ENCODE measurements at places on chromosomes 12 and 14.

DNA sequence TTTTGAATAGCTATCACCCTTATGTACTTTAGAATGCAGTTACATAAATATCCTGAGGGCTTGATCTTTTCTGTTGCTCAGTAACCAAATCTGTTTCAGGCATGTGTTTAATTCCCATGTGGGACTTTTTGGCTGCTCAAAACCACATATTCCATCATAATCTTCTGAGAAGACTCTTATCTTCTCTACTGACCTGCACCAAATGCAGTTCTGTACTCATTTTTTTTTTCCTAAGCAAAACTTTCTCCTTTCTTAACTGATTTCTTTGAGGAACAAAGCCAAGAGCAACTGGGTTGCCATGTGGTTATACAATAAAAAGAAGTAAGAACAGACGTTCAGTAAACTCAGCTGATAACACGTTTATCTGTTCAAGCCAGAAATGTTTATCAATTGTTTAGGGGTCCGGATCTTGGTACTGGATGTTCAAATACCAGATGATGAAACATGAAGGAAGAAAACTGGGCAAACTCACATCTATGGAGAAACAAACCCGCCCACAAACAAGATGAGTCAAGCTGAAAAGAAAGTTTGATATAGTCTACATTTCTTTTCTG, 50.1 kb downstream of the TMEM132C start:
- DNase-seq, result no peak

- DNase-seq, result no peak
Observed at GRCh38 chr12:645563-646071, 17.6 kb downstream of the NINJ2 start.

- DNase-seq, result no peak
Observed at GRCh38 chr14:32727832-32728231, 210.8 kb upstream of the NPAS3 start.

DNA sequence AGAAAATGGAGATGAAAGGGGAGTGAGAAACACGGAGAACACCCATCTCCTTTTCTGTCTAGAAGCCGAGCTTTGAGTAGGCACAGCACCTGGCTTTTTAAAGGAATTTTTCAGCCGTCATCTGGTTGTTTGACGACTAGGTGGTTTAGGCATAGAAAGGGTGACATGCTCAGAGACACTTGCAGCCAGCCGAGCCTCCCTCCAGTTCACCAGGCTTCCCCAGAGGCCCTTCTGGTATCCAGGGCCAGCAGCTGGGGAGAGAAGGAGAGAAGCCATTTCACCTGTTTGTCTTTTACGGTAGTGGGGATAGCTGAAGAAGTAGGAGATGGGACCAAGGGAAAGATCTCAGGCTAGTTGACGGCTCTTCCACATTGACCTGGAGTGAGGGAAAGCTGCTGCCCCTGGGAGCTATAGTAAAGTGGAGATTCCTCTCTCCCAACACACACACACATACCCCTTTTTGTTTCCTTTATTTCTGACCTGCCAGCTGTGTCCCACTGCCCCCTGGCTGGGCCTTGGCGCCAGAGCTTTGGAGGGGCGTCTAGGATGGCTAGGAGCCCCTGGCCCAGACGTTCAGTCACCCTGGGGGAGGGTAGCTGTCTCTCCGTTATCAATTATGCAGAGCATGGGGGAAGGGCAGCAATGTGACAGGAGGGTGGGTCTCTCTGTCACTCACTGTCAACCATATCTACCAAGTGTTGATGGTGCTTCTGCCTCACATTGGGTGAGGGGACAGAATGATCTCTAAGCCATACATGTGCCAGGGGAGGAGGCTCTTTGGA, 5.5 kb downstream of the MAP3K12 start:
- DNase-seq, result no peak

- no peak for DNase-seq
Observed at GRCh38 chr12:112170971-112171596, 45.7 kb downstream of the TRAFD1 start.

GRCh38 chr14:51336734-51337133, 96.7 kb downstream of the TMX1 start:
- no peak for DNase-seq

GRCh38 chr12:101594700-101595099, at the start of gene MYBPC1:
MYBPC1 (plus strand) TSS chr12:101594971; CDS start chr12:101595071, 100 bp downstream.
- no peak for DNase-seq

DNA sequence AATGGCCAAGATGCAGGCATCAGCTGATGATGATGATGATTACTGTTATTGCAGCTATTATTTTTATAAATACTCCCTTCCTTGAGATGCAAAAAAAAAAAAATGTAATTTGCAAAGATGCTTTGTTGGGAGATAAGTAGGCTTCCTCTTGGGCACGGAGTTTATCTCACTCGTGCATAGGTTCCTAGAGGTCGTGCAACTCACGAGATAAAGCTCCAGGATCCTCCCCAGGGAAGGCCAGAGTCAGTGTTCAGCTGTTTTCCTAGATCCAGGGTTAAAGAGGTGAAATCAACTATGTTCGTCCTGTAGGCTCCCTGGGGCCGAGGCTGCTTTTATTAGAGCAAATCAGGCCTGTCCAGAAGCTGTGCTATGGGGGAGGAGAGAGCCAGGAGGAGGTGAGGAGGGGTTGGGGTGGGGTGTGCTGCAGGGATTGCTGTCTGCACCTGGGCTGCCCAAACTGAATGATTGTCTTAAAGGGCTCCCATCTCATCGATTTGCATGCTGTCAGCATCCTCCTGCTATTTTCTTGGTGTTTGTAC, 270.3 kb downstream of the NRXN3 start:
- DNase-seq, result no peak

DNA sequence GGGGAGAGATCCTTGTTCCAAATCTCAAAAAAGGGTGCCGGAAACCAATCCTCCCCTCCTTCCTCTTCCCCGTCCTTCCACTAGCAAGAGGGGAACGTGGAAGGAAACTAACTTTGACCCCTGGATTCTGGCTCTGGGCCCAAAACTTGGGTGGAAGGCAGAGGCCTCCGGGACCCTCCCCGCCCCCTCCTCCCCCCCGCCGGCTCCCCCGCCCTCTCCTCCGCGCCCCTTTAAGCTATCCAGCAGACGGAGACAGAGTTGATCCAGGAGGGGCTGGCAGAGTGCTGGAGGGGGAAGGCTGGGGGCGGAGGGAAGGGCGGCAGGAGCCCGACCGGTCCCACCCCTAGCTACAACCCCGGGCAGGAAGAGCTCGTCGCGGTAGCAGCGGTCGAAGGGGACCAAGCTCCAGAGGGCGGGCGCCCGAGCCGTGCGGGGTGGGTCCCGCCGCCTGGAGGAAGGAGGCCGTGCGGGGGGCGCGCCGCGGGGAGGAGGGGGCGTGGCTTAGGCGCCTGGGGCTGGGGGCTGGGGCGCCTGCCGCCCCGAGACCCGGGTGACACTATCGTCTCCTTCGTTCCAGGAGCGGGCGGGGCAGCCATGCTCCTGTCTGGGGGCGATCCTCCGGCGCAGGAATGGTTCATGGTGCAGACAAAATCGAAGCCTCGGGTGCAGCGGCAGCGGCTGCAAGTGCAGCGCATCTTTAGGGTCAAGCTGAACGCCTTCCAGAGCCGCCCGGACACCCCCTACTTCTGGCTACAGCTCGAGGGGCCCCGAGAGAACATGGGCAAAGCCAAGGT, at the start of gene NYNRIN:
Gene NYNRIN, plus strand, starts transcription at position 351 of the 794 bp plus-strand sequence. Its CDS starts 244 bp downstream, at position 595.
- DNase-seq, result no peak

GRCh38 chr14:94864387-94865195, 94.7 kb upstream of the GSC start:
- no peak for DNase-seq

GRCh38 chr14:96634481-96634880, 132.3 kb downstream of the PAPOLA start:
- DNase-seq, result no peak

- no peak for DNase-seq
Observed at GRCh38 chr14:93018366-93018765, 95.4 kb downstream of the CHGA start.

DNA sequence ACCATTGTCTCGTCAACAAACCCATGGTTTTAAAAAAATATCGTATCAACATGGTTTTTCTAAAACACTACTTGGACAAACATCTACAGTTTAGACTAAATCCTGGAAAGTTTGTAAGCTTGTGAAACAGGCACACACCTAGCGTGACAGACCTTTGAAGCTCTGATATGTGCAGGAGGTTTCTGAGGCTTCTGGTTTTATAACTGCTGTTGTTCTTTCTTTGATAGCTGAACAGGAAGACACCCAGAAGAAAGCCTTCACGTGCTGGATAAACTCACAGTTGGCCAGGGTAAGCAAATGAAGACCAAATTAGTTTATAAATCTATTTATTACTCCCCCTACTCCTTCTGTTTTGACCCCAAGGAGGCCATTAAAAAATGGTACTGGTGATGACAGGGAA, 87.6 kb downstream of the SYNE2 start:
- DNase-seq, result no peak

GRCh38 chr12:49201595-49202295, 12.9 kb upstream of the TUBA1A start:
- DNase-seq, result no peak
